Activated T-cell treated with anti-CD3 and anti-CD28 coated beads, Interleukin-2, amount 50 U/mL, for 48 hours (primary cell): ENCODE measurements at places on chromosomes 3 and 15.

DNA sequence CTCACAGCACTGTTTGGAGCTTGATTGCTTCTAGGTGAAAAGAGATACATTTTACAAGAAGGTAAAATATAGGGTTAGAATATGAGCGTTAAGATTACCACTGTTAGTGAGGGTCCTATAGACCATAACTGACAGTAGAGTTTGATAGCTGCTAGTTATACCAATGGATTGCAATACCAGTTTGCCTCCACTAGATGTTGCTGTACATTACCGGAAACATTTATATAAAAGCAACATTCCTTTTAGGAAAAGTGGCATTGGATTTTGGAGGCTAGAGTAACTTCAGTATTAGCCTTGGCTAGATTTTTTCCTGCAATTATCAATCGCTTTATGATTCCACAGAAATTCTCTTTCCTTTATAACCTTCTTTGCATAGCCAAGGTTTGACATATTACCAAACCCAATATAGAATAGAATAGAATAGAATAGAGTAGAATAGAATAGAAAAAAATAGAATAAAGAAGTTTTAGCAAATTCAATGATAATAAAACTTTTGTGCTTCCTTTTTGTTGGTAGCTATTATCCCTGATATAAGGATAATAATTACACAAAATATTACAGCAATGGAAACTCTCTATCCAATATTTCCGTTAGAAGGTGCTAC, 1093.6 kb upstream of the ALCAM start:
- no peak for DNase-seq

GRCh38 chr3:67000009-67000408, 1.9 kb downstream of the KBTBD8 start:
- DNase-seq, result no peak

- no peak for DNase-seq
These were observed 4.3 kb upstream of the MTFMT start for GRCh38 chr15:65033659-65034269.

GRCh38 chr3:186783731-186784515, 546 bp downstream of the EIF4A2 start:
- DNase-seq, result peak; percentile 82

GRCh38 chr3:96264701-96265100, 549.7 kb upstream of the EPHA6 start:
- DNase-seq, result no peak

GRCh38 chr3:133477487-133477886, 77.6 kb downstream of the BFSP2 start:
- no peak for DNase-seq

DNA sequence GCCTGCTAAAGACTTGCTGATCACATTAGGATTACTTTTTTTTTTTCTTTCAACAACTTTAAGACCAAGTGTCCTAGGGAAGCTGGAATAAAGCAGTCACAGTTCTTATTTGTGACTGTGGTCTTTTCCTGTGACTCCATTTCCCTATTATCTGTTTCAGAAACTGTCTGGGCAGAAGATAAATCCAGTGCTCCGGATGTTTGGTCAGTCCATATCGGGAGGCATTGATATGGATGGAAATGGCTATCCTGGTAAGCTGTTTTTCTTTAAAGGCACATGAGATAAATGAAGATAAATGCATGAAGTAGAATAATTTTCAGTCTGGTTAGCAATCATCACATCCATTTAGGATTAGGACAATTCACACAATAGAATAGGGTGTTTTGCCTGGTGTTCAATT, 338.3 kb upstream of the CTDSPL start:
- no peak for DNase-seq

GRCh38 chr3:37075955-37076354, 82.6 kb downstream of the MLH1 start:
- DNase-seq, result no peak

DNA sequence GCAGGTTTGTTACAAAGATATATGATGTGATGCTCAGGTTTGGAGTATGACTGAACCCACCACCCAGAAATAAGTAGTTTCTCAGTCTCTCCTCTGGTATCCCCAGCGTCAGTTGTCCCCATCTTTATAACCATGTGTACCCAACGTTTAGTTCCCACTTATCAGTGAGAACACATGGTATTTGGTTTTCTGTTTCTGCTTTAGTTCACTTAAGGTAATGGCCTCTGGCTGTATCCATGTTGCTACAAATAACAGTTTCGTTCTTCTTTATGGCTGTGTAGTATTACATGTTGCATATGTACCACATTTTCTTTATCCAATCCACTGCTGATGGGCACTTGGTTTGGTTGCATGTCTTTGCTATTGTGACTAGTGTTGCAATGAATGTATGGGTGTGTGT, 132.3 kb downstream of the LMLN start:
- DNase-seq, result no peak

DNA sequence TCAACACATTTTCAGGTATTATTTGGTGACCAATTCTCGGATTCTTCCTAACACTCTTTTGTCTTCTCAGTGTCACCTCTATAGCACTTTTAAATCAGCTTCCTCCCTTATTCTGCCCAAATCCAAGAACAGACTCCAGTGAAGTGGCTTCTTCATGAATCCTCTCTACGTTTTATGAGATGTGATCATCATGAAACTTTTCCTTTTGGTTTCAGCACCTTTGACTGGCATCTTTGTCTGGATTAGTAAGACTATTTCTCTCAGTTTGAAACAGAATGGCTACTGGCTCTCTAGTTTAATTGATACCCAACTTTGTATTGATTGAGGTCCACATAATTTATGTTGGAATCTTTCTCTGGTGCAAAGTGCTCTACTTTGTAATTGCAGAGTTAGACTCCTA, 45.6 kb downstream of the CMC1 start:
- no peak for DNase-seq

DNA sequence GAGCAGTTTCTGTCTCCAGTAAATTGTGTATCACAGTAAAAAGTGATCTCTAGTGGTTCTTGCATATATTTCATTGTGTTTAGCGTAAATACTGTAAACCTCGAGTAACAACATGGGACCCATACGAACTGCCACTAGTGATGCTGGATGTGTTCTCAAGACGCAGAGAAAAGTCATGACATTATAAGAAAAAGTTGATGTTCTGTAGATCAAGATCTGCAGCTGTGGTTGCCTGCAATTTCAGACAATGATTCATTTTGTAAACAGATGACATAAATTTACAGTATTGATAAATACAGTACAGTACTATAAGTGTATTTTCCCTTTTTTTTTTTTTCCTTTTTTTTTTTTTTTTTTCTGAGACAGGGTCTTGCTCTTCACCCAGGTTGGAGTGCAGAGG, 100.1 kb downstream of the DPH6 start:
- no peak for DNase-seq

DNA sequence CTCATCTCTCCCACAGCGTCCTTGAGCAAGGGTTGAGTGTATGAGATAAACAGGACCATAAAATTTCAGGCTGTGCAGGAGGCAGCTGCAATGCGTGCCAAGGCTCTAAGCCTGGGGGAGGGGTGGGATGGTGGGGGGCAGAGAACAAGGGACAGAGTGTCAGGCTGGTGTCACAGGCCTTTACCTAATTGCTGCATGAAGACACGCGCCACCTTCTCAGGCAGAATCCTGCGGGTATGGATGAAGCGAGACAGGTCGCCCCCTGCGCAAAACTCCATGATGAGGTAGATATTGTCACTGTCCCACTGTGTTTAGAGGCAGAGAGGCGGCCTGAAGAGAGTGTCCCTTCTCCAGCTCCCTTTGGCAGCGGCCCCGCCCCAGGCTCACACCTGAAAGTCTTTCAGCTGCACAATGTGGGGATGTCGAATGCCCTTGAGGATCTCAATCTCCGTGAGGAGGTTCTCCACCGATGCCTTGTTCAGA, 1.0 kb downstream of the ULK3 start:
- no peak for DNase-seq

DNA sequence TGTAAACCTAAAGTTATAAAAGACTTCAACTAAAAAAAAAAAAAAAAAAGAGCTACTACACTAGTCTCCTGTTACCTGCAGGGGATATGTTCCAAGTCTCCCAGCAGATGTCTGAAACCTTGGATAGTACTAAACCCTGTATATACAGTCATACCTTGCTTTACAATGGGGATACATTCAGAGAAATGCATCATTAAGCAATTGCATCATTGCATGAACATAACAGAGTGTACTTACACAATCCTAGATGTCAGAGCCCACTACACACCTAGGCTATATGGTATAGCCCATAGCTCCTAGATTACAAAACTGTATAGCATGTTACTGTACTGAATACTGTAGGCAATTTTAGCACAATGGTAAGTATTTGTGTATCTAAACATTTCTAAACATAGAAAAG, 119.1 kb downstream of the GMPS start:
- DNase-seq, result no peak

DNA sequence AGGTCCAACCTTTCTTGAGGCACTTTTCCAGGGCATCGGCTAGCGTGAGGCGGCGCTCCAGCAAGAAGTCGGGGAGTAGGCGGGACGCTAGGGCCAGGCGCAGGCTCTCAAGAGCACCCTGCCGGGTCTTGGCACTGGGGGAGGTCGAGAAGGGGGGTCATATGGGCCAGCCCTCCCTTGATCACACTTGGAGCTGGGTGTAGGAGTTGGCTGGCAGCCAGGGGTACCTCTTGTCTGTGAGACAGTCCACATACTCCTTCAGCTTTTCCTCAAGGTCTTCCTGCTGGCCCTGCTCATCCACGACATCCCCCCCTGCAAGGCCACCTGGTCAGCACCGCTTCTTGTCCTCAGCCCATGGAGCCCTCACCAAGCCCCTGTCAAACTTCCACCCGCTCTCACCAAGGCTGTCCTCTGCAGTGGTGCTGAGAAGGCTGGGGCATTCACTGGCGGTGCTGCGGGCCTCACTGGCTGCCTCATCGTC, 2.0 kb downstream of the IFRD2 start:
- DNase-seq, result no peak

DNA sequence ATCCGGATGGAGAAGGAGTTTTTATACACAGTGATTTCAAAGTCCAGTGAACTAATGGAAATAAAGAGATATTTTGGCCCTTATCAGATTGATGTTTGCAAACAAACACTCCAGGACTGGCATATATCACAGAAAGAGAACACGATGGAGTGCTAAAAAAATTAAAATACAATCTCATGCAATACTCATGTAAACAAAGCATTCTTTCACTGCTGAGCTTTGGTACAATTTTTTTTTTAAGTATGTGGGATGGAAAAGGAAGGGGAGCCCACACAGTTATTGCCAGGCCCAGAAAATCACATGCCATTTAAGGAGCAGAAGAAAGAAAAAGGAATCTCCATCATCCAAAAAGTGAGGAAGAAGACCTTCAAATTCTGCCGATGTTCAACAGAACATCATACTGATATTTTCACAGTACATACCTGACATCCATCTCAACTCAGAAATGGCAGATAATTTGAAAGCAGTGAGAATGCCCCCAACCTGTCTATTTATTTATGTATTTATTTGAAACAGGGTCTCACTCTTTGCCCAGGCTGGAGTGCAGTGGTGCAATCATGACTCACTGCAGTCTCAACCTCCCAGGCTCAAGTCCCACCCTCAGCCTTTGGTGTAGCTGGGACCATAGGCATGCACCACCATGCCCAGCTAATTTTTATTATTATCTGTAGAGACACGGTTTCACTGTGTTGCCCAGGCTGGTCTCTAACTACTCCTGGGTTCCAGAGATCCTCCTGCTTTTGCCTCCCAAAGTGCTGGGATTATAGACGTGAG, 107.5 kb upstream of the SLC2A2 start:
- no peak for DNase-seq
